Ecto neural progenitor cell (in vitro differentiated cells): ENCODE measurements at places on chromosomes 13 and 19.

- DNase-seq = no peak
Observed at GRCh38 chr13:43911278-43911677, 31.6 kb downstream of the LACC1 start.

- peak; percentile 89 for DNase-seq
Observed at GRCh38 chr19:13588957-13589833, 82.9 kb upstream of the CACNA1A start.

- peak; percentile 58 for DNase-seq
Observed at GRCh38 chr19:50008532-50008931, 16.6 kb downstream of the VRK3 start.

DNA sequence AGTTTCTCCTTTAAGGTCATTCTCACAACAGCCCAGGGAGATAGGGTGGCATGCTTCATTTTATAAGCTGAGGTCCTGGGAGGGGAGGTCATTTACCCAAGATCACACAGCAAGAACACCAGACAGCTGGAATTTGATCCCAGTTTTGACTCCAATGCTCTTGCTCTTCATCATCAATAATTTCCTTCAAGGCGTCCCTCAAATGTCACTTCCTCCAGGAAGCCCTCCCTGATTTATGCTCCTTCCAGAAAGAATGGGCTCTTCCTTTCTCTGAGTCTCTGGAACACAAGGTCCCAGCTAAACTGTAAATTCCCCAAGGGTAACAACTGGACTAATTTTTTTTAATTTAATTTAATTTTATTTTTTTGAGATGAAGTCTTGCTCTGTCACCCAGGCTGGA lies 4.7 kb upstream of the DHX34 start:
- DNase-seq = no peak

- no peak for DNase-seq
Observed at GRCh38 chr13:61149331-61149730, 266.3 kb downstream of the PCDH20 start.

DNA sequence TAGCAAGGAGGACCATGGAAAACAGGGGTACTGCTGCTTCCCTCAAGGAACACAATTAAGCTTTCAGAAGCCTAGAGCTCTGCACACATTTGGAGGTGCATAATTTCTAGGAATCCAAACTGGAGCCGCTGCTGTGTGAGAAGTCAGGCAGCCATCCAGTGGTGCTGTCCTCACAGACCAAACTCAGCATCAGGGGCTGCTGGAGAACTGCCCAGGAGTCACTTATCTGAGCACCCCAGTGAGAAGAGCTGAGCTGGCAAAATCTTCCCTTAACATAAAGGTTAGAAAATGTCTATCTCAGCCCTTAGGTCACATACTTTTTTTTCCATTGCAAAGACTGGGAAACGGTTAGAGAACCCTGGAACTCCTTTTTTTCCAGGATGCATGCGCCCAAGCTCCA lies 72.8 kb downstream of the ATP7B start:
- no peak for DNase-seq

DNA sequence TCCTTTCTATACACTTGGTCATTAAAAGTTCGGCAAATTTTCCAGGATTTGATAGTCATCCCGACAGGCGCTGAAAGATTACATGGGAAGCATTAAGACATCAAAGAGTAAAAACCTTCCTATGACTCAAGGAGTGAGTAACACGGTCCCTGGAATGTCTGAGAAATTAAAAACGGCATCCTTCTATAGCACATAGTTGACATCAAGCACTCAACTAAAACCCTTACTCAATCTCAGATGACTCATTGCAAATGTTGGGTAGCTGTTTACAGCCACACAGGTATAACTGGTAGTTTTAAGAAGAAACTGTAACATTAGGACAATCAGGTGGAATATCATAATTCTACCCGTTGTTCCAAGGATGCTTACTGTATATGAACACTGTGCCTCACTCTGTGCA lies 6.4 kb upstream of the LGALS13 start:
- no peak for DNase-seq

GRCh38 chr19:5289060-5289990 lies 51.3 kb downstream of the PTPRS start:
- peak; percentile 46 for DNase-seq
